ENCODE measurements at places on chromosomes 5 and 9.
A peak's percentile ranks its signal among the peaks of the same experiment; 100 is the strongest.

DNA sequence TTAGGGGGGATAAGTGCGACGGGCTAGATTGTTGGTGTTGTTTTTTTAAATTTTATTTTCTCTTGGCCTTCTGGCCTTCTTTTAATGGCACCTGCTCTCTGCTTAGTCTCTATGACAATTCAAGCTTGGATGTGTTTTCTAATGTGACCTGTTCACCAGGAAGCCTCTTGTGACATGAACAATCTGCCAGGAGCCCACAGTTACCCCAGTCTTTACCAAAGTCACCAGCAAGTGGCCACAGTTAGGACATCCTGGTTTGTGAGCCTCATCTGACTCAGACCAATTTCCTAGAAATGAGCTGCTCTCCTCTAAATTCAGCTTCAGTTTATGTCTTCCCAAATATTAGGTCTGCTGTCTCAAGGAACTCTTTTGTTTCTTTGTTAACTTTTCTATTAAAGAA, 135.8 kb downstream of the TLE4 start:
- no peak for DNase-seq

DNA sequence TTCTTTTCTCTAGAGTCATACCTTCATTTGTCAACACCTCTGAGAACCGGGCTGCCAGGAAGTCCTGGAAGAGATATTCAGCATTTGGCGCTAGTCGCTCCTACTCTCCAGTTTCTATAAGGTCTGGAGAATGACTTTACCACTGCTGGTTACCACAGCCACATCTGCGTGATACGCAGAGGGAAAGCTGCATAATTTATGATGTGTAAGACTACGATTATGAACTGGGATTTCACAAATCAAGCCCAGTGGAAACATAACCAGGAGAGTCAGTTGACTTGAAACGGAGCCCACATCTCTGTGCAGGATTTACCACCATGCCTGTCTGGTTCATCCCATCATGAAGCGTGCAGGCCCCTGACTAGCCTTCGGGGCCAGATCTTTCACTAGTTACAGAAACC, 72.6 kb downstream of the FGF1 start:
- no peak for DNase-seq

- DNase-seq = no peak
These were observed 52.6 kb downstream of the MTX3 start for GRCh38 chr5:79938468-79938867.

DNA sequence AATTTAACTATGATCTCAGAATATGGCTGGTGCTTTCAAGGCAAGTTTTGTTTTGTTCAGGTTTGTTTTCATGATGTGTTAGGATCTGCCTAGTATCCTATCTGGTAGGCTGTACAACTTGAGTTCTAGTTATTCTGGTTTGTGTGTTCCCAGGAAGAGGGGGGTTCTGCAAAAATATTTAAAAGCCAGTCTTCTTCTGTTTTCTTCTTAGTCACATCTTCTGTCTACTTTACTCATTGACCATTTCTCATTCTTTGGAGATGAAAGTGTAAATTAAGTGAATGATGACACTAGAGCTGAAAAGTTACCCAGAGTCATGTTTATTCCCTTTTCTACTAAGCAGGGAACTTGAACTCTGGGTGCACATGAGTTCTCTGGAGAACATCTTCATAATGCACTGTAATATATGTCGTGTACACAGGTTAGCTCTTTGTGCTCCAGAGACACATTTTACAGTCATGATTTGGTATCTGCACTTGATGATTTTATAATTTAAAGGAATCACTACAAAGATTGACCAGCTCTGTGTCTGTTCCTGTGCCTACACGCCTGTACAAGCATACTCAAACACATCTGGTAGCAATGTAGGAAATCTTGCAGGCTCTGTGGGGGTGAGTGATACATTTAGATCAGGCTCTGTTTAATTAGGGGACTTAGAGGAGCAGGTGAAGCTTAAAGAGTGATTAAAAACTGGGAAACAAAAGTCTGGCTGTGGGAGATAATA, 5.0 kb downstream of the SMAD5 start:
- DNase-seq = no peak

- peak; percentile 48 for DNase-seq
These were observed 10.6 kb downstream of the PRR7 start for GRCh38 chr5:177456976-177457851.

- DNase-seq = no peak
These were observed 24.8 kb upstream of the ALDH1A1 start for GRCh38 chr9:72977670-72978069.

GRCh38 chr5:171299228-171299627, 9.8 kb upstream of the TLX3 start:
- DNase-seq = no peak

DNA sequence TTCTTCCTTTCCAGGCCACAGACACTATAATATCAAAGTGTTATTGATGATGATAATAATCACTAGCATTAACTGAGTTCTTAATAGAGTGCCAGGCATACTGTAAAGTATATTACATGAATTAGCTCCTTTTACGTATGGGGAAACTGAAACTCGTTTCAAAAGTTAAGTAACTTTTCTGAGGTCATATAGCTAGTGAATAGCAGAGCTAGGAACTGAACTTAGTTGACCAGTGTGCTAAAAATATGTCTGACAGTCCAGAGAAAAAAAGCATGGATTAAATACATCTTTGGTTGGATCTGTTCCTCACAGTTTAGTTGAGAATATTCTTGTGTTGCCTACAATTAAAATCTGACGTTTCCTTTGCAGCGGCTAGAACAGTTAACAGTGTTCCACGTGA, 18.4 kb upstream of the CATSPER3 start:
- DNase-seq = no peak

DNA sequence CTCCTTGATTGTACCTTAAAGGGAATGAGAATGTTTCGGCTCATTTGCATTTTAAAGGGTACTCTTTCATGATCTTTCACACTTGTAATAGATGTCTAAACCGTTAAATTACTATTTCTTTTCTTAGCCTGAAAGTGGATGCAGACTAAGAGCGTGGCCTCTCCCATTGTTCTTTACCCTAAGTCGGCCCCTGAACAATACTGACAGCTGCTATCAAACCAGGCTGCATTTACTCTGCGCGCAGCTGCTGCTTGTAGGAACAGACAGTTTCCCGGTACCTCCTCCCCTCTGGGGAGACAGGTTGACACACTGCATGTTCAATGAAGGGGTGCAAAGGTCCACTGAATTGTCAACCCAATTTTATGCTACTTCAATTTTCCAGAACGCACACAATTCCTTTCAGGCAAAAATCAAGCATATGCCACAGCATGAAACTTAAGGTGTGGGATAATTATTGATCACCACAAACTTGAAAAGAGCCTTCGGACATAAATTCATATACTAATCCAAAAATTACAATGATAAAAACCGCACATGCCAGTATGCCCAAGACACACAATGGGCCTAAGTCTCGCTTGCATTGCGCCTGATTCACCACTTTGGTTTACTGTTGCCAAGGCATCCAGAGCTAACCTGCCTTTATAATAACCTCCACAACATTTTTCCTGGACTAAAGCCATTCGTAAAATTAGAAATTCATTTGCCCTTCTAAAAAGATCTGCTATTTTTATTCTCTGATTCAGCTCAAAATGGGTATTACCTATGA, 39.7 kb downstream of the TLE1 start:
- no peak for DNase-seq

- DNase-seq = no peak
These were observed 51.2 kb upstream of the ZSWIM6 start for GRCh38 chr5:61280761-61281427.

DNA sequence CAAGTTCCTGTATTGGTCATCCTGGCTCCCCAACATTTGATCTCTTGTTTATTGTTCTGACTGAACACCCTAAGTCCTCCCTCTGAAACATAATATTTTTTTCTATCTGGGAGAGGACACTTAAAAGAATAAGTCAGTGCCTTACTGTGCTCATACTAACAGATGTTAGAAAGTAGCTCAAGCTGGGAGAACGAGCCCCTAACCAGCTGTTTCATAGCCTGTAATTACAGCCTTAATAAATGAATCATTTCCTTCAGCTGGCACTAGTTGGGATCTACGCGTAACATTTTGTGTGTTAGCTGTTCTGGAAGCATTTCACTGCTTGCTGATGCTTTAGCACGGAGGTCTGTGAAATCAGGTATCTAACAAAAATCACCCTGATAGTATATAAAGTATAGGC, 345.9 kb upstream of the RIOK2 start:
- DNase-seq = no peak

DNA sequence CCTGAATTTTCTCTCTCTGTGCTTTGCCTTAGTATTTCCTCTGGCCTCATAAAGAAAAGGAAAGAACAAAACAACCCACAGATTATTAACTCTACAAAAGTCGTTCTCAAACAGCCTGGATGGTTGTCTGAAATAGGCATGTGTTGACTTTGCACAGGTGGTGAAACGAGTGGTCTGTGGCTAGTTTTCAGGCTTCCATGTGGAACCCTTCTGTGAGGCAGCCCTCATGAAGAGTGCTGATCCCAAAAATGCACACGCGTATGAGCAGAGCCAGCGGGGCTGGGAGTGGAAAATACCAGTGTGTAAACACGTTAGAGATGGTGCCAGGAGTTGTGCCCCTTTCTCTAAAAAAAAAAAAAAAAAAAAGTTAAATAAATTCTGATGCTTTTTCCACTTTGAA, 4.9 kb upstream of the PSAT1 start:
- no peak for DNase-seq

- no peak for DNase-seq
These were observed 366.0 kb downstream of the BRINP1 start for GRCh38 chr9:119003201-119003611.

DNA sequence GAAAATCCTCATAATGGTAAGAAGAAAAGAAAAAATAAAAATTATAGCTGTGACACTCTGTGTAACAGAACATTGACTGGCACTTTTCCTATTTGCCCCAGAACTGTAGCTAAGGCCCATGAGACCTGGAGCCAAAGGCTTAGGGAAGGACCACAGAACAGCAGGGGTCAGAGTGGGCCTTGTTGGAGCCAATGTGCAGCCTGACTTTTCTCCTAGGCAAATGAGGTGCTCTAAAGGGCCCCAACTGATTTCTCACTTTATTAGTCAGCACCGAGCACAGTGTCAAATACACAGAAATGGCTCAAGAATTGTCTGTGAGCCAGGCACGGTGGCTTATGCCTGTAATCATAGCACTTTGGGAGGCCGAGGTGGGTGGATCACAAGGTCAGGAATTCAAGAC, 4.0 kb upstream of the MEGF9 start:
- DNase-seq = no peak

DNA sequence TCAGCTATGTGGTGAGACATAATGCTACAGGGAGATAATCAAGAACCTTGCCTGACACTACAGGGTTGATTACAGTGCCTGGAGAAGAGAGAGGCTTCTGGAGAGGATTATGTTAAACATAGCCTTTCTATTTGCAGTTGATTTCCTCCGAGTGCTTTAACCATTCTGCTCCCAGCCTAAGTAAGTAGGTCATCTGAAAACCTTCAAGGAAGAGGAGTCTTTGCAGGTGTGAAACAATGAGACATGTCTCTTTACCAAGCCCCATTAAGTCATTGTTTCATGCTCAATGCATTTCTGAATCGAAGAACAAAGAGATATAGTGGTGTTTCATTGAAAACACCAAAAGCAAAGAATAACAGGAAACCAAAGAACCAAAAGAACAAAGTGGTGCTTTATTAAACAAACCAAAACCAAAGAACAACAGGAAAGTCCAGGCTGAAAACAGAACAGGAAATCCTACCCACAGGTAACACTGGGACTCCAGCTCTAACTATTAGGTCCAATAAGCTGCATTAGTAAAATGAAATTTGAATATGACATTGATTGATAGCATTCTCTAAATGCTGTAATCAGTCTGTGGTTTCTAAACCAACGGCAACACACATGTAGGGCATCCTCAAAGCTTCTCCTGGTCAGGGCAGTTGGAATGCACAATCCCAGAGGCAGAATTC, 113.3 kb upstream of the SPATA31D4 start:
- no peak for DNase-seq

- no peak for DNase-seq
These were observed 10.1 kb upstream of the ADRB2 start for GRCh38 chr5:148816357-148816756.

All from esophagus squamous epithelium (tissue), 5 donors.